ENCODE measurements at places on chromosomes 11 and 22.
A peak's percentile ranks its signal among the peaks of the same experiment; 100 is the strongest.

DNA sequence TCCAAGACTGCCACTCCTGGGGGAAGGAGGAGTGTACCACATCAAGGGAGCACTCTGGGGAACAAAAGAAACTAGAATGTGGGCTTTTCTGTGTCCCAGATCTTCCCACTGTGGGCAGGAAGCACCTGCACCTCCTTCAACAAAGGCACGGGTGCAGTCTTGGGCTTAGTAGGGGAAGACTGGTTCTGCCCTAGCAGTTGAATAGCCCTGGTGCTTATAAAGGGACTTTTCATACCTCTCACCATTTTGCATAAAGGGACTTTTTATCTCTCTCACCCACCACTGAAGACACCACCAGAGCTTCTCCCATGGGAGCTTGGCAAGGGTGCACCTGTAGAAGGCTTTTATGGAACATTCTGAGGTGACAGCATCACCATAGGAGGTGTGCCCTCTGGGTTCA, 65.8 kb upstream of the MS4A8 start:
- DNase-seq, result no peak

DNA sequence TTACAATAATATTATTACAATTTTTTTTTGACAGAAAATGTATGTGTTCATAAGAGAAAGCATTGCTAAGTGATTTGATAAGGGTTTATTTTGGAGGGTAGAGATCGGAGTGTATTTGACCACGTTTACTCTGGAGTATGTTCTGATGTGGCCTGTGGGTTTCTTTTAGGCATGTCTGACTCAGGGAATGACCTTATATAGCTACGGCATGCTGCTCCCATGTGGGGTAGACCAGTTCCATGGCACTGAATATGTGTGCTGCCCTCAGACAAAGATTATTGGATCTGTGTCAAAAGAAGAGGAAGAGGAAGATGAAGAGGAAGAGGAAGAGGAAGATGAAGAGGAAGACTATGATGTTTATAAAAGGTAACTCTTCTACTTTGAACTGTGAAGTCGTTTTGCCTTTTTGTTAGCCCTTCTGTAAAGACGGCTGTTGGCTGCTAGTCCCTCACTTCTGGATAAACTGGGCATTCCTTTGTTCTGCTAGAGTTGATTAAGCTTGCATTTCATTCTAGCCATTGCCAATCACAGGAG, 38.1 kb upstream of the ST14 start:
- no peak for DNase-seq

DNA sequence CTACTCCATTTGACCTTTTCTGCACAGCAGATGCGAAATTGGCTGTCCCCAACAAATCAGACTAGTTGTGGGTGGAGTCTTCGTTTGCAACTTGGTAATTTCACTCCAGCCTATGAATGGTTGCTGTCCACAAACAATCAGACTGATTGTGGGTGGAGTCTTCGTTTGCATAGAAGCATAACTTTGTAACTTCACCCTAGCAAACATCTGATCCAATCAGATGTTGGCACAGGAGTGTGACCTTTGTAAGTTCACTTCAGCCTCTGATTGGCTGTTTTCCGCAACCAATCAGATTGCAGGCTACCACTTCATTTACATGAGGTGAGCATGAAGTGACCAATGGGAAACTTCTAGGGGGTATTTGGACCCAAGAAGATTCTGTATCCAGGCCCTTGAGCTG, 16.3 kb upstream of the CABP2 start:
- DNase-seq, result no peak

DNA sequence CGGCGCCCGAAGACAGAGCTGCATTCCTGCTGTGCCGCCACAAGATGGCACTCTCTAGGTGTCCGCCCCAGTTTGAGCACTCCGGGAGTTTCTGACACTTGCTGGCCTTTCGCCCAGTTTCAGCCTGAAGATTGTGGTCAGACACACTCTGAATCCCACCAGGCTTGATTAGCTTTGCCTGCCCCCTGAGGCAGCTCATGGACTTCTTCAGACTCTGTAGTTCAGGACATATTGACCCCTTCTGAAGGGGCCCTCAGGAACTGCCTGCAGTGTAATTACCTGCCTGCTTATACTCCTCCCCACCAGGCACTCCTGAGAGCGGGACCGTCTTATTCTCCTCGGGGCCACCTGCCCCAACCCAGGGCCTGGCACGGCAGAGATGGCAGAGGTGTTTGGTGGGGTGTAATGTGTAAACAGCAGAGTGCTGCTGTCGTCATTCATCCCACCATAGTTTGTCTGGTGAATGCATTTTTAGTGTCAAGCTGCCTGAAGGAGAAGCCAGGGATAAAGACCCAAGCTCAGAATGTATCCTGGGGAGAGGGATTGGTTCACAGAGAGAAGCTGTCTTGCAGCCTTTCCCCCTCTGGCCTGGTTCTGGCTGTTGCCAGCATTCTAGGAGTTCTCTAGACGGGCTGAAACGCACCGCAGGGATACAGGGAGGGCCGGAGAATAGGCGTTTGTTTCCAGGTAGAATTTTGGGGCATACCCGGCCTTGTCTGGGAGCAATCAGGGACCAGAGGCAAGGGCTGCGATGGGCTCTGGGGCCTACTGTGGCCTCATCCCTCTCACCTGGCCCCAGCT, 46.4 kb downstream of the EIF3F start:
- peak; percentile 56 for DNase-seq

DNA sequence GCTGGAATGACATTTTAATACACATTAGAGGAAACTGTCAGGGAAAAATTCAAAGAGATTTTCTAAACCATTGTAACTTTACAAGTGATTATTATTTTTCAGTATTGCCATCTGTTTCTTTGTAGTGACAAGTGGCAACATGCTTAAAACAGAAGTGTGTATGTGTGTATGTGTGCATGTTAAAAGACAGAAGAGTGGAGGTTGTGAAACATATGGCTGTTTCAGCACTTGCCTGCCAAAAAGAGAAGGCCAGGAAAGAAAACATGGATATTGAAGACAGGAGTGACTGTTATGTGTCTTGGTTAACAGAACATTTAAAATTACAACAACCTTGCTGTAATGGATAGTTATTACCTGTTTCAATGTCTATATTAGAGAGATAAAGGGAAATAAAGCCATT, 24.3 kb upstream of the VWA5A start:
- DNase-seq, result no peak
